ENCODE measurements at places on chromosomes 11 and 22. TPM values are rescaled to one million over a fixed set of nuclear protein-coding genes. Genes with fewer than 3 reads are reported as not detected.

DNA sequence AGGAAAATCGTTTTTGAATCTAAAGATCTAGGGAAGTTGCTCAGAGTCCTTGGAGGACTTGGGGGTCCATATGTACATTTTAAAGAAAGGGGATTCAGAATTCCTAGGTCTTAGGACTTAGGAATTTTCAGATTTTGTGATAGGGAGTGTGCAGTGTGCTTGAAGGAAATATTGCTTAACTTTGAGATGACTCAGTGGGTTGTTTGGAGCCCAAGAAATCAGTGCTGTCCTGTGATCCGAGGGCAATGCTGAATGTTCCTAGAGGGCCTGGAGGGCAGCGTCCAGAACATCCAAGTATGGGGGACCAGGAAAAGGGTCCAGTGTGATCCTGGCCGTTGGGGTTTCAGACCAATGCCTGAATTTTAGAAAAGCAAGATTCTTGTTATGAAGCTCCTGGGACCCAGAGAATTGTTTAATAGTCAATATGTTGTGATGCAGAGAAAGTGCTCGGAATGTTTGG is 3.1 kb upstream of the IGF2 start:
- peak; percentile 5 for DNase-seq

DNA sequence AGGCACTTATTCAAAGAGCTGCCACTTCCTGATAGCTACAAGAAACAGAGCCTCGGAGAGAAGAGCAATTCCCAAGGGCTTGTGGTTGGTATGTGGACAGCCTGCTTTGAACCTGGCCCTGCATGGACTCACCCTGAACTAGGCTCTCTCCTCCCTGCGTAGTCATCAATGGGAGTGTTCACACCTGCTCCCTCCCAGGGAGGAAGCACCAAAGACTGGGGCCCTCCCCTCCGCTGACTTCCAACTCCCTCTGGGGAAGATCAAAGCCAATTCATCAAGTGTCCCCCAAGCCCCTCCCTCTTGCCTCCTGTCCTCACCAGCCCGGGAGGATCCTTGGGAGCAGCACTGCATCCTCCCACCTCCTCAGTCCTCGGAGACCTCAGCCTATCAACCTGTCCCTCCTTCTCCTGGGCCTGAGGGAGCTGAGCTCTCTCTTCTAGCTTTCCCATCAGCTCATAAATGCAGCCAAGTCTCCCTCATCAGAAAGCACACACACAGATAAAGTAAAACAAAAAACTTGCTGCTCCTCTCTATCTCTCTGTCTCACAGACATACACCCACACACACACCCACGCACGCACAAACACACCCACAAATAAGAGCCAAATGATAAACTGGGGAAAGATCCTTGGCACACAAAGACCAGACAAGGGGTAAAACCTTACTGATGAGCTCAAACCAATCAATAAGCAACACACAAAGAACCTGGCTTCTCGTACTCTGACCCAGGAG is 3.3 kb downstream of the A4GALT start:
- DNase-seq, result no peak

GRCh38 chr11:33052231-33052630 is 12.9 kb downstream of the TCP11L1 start:
- DNase-seq, result no peak

- no peak for DNase-seq
Measured at GRCh38 chr11:104602643-104603042, 295.6 kb downstream of the CASP12 start.

APOBEC3B gene
- 0.75 TPM for total RNA-seq

FIBP gene
- total RNA-seq, result 37.7 TPM
